ENCODE measurements at places on chromosomes 16 and 17.

DNA sequence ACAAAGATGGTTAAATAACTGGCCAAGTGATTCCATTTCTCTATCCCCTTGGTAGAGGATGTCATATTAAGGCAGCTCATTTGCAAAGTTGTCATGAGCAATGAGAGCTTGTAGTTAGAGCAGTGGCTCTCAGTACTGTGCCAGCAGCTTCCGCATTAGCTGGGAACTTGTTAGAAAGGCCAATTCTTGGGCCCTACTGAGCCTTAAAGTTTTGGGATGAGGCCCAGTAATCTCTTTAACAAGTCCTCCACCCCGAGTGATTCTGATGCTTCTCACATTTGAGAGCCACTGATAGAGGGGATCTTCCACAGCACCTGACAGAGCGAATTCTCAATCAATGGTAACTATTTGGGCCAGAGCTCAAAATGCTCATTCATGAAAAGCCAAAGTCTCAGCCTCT, 20.2 kb upstream of the CCL1 start:
- DNase-seq = no peak

- DNase-seq = no peak
Observed at GRCh38 chr16:51820176-51820575, 669.1 kb upstream of the SALL1 start.

DNA sequence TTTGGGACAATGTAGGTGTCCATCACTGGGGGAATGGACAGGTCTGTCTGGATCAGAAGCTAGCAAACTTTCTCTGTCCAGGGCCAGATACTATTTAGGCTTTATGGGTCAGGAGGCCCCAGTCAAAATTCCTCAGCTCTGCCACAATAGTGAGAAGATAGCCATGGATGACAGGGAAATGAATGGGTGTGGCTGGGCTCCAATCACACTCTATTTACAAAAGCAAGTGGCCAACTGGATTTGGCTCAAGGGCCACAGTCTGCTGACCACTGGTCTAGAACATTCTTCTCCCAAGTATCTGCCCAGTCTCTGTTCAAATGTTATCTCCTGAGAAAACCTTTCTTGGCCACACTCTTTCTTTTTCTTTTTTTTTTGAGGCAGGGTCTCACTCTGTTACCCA, 339.9 kb downstream of the SOX9 start:
- DNase-seq = no peak

GRCh38 chr17:55772086-55772485, 21.2 kb downstream of the PCTP start:
- DNase-seq = no peak

DNA sequence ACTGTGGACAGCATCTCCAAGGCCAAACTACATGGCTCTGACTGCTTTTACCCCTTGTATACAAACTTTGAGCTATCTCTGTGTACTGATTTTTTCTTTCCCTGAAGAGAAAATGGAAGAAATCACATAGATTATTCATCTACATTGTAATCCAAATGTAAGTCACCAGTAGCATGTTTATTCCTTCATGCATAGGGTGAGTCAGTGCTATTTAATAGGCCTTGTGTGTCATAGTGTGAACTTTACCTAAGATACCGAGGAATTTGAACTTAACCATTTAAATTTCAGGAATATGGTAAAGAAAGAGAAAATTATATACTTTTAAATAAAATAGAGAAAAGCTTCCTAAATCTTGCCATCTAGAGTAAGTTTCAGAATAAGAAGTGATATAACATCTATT, 16.5 kb downstream of the PHKB start:
- no peak for DNase-seq

DNA sequence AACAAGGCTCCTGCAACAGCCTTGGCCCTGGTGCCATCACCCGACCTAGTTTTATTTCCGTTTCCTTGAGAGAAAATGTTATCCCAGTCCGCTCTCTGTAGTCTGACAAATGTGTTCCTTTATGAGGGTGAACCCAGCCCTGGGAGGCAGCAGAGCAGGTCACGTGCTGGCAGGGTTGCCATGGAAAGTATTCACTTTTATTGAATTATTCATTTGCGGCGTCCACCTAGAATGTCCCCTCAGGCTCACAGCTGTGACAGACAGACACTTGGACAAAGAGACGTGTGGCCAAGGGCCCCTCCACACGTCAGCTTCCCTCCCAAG, 90.0 kb downstream of the WSCD1 start:
- no peak for DNase-seq

Measured in stimulated activated CD4-positive, alpha-beta T cell treated with anti-CD3 and anti-CD28 coated beads, Interleukin-15, amount 100 ng/mL, for 48 hours (primary cell).